ENCODE measurements at places on chromosomes 11 and 22.

DNA sequence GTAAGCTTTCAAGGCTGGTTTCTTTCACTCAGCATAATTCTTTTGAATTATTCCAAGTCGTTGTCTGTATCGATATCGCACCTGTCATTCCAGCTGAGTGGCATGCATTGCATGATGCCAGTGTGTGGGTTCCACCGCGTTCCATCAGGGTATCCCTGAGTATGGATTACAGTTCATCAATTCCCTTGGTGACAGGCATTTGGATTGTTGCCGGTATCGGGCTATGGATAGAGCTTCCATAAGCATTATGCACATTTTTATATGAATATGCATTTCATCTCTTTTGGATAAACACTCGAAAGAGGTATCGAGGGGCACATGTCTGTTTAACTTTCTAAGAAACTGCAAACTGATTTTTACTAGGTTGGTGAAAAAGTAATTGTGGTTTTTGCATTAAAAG is 698.8 kb downstream of the BRD1 start:
- DNase-seq = no peak

GRCh38 chr11:47189100-47189834 is 3.0 kb upstream of the PACSIN3 start:
- DNase-seq = no peak

DNA sequence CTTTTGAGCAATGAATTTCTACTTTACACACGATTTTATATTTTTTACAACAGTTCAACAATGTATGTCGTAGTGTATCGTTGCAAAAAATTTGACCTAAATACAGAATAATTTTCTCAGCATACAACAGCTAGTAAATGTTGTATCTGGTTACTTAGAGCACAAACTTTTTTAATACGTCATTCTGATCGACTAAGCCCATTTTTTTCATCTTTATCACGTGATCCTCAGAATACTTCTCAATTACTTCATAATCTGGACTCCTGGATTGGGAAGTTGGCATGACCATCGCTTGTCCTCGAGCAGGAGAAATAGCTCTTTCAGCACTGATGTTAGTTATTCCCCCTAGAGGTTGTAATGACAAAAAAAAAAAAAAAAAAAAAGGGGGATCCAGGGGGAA is 16.6 kb downstream of the OR51L1 start:
- no peak for DNase-seq

DNA sequence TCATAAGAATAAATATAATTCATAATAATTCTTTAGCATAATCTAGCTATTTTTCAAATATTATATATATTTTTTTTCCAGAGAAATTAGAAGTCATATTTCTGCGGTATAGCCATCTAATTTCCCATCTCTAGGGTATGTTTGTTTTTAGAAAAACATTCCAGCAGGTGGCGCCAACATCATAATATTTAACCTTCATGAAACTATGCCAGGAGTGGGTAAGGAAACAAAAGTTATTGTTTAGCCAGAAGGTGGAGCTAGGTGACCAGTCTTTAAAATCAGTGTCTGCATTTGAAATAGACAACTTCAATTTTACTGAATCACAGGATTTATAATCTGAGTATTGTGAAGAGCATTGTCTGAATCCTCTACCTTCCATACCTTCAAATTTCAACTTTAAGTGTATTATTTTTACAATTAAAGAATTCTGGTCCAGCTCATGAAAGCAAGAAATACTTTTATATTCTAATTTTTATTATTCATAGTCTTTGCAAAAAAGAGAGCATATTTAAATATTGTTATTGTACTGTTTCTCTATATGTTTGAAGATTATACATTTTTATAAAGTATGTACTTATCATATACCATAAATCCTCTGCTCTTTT is 15.7 kb upstream of the CCDC179 start:
- peak; percentile 50 for DNase-seq

DNA sequence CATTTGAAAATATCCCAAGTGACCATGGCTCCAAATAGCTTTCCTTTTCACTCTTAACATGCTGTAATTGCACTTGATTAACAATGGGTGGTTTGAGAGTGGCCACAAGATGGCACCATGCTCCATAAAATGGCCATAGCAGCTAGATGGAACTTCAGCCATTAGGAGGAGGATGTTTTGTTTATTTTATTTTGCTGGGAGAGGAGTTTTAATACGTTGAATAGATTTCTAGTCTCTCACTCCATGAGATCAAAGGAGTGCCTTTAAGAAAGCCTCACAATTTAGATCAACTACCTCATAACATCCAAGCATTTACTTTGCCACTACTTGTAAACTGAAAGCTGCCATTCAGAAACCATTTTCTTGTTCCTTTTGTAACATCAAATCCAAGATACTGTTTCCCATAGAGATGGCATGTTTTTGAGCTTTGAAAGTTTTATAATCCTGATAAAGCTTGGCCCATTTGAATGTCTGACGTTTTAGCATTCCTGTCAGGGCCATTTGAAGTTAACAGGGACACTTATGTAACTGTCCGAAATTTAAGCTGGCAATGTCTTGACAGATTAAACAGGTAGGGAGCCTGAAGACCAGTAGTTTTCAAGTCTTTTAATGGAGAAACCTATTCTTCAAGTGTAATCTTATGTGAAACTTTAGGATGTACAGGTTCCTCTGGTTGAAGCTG is 4.7 kb downstream of the FEN1 start:
- DNase-seq = peak; percentile 30

DNA sequence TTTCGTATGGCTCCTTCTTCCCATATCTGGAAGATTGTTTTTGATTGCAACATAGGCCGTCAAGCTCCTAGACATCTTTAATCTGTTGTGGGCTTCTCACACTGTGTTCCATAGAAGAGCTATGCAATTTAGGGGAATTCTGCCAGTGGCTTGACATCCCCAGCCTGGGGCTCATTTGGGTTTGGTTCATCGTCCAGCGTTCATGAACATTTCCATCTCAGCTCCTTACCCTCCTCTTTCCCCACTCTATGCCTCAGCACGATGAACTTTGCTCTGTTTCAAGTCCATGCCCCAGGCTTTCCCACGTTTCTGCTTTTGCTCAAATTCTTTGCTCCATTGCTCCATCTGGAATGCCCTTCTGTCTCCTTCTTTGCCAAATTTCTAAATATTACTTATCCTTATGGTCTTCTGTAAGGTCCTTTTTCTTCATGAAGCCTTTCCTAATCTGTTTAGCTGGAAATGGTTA is 26.1 kb upstream of the CLMP start:
- no peak for DNase-seq

GRCh38 chr11:92308366-92308765 is 83.7 kb downstream of the FAT3 start:
- DNase-seq = no peak

DNA sequence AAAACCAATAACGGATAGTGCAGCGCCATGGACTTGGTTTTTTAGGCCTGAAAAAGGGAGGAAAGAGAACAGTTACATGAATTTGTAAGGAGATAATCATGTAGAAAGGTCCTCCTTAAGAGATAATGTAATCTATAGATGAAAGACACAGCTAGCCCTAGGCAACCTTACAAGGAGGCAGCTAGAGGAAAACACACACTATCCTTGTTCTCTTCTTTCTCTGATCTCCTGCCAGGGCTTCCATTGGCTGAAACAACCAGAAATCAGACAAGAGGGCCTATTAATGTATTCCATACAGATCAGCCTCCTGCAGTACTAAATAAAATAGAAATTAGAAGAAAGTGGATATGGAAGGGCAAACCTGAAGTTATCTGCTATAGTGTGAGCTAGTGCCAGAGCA is 53.0 kb downstream of the KCNA4 start:
- DNase-seq = no peak

- DNase-seq = no peak
Measured at GRCh38 chr11:90326647-90327046, 103.8 kb upstream of the CHORDC1 start.

- no peak for DNase-seq
Measured at GRCh38 chr11:111718436-111718835, 47.8 kb downstream of the PPP2R1B start.

GRCh38 chr11:80819271-80819670 is 1378.4 kb upstream of the TENM4 start:
- DNase-seq = no peak

GRCh38 chr22:36822581-36822980 is 5.7 kb upstream of the PVALB start:
- no peak for DNase-seq

GRCh38 chr11:62451241-62451621 is 32.4 kb downstream of the SCGB1A1 start:
- no peak for DNase-seq

- no peak for DNase-seq
Measured at GRCh38 chr11:28833169-28833568, 725.0 kb downstream of the METTL15 start.

DNA sequence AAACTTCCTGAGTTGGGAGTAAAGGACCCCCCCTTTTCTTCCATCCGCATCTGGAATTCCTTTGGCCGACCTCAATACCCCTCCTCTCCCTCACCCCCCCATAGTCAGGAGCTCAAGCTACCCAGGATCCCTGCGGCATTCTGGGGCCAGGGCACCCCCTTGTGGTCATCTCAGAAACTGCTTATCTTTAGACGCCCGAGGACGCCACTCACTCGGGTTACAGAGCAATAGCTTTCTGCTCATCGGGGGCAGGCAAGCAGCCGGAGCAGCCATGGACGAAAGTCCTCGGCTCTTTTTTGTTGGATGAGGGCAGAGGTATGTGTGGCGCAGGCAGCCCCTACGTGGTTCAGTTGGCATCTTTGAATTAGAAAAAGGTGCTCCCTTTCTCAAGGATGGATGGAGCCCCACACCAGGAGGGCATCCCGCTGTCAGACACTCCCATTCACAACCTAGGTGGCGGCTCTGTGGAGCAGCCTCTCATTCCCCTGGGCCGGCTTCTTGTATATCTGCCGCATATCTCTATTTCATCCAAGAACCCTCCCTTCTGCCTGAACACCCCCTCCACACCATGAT is 2.3 kb downstream of the C1QTNF5 start:
- peak; percentile 59 for DNase-seq

DNA sequence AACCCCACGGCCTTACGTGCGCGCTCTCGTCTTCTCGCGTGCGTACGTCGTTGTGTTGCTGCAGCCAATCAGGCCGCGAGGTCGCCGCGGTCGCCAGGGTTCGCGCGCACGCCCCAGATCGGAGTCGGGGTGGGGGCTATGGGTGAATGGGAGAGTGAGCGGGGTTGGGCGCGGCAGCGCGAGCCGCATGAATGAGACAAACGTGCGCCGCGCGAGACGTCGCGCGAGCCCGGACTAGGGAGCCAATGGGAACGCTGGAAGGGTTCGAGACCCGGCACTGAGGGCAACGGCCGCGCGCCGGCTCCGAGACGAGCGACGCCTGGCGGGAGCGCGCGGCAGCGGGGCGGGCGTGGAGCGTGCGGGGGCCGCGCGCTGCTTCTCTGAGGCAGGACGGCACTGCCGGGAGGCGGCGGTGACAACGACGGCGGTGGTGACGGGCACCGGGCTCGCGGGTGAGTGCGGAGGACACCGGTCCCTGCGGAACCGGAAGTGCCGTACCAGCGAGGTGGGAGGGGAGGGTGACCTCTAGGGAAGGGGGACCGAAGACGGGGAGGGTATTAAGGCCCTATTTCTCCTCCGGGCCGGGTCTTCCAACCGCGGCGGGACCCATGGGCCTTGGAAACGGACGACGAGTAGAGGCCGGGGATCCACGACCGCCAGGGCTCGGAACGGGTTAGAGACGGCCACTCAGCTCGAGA is at the start of gene ZDHHC5:
Gene ZDHHC5 (plus strand): TSS at position 379 of the 698 bp plus-strand sequence. CDS start 4,977 bp downstream, outside the sequence.
- peak; percentile 96 for DNase-seq

DNA sequence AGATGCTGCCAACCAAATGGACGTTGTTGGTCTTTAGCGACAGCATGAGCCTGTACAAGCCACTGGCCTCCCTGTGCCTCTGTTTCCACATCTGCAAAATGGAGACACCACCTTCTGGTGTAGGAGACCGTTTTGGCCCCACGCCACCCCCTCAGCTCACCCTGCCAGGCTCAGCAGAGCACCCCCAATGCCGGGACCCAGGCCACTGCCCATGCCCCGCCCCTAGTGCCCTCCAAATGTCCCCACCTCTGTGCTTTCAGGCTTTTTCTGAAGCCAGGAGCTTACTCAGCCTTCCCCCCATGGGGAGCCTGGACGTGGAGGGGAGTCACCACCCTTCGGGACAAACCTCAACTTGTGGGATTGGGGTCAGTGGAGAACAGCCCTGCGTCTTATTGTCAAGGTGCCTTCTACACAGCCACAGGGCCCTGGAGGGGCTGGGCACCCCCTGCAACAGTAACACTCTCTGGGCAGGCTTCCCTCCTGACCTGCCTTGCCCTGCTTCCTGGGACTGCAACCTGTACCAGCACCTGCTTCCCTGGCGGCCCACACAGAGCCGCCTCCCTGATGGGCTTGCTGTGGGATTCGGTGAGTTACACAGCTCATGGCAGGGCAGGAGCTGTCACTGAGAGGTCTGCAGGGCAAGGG is 24.6 kb upstream of the RTL6 start:
- DNase-seq = no peak

- DNase-seq = no peak
Measured at GRCh38 chr22:42282943-42283277, 12.5 kb upstream of the TCF20 start.

DNA sequence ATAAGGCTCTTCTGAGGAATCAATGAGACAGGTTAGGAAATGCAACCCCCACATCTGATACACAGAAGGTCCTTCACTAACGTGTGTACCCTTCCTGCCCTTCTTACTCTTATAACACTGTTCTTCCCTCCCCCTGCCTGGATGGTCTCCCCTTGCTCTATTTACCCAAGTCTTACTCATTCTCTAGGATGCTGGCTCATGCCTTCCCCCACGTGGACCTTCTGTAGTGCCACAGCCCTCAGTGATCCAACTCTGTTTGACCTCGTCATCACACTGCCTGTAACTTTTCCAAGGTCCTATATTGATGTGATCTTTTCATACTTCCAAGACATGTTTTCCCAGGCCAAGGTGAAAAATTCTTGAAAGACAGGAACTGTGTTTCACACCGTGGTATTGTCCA is 79.8 kb downstream of the C11orf58 start:
- DNase-seq = no peak

DNA sequence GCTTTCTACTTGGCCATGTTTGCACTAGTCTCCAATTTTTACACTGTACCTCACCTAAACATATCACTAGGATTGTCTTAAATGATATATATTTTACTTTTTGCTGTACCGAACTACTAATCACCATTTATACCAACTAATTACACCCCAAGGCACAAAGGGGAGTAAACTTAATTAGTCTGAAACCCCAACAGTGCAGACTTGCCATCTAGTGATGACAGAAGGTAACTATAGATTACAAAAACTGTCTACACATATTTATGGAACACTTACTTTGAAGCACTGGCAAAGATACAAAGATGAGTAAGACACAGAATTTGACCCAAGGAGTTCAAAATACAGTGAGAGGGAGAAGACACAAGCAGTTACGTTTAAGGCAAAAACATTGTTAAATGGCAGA is 139.7 kb downstream of the CNTN5 start:
- no peak for DNase-seq

DNA sequence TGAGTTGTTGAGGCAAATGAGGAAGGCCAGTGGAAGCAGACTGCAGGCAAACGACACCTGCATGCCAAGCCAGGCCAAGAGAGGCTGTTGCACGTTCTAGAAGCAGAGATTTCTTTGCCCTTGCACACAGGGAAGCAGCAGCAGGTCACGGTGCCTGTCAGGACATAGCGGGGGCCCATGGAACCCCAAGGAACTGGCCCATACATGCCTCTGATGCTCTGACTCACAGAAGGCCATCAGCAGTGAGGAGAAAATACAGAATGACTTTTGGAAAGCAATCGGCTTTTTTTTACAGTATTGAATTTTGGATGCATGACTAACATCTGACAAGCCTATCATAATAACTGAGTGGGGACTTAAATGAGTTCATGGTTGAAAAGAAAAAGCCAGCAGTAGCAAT is 123.9 kb downstream of the MPPED1 start:
- DNase-seq = no peak

Measured in GF-D8 (cell line).